Effector CD8-positive, alpha-beta T cell (primary cell): ENCODE measurements at places on chromosomes 13 and 19.

GRCh38 chr13:83215627-83216026 lies 666.6 kb downstream of the SLITRK1 start:
- DNase-seq = no peak

- DNase-seq = no peak
These were observed 622.6 kb upstream of the PCDH20 start for GRCh38 chr13:62038214-62038613.

DNA sequence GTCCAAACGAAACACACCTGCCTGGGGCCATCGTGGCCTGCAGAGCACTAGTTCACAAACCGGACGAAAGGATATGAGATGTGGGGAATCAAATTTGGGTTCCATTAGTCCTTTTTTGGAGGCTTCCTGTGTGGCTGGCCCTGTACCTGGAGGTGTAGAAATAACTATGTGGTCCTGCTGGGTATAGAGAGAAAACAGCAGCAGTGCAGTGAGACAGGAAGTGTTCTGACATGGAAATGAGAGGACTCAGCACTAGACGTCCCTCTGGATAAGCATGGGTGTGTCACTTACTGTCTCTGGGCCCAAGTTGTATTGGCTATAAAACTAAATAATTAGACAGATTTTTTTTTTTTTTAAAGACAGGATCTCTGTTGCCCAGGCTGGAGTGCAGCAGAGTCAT lies 12.3 kb downstream of the KDELR1 start:
- no peak for DNase-seq

GRCh38 chr13:94233401-94233800 lies 246.1 kb downstream of the DCT start:
- no peak for DNase-seq

DNA sequence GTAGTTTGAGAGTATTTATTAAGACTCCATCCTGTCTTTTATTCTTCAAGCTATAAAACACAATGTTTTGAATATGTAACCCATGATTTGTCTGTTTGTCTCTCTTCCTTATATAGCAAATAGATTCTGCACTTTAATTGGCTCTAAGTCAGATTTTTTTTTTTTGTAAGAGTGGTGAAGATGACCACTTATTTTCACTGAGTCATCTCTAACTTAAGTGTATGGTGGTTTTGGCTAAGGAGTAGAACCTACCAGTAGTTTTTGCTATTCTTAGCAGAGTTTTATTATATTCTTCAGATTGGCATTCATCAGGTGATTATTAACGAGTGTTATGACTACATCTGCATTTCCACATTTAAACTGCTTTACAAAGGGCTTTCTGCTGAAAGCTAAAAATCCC lies 194.7 kb downstream of the LMO7 start:
- DNase-seq = no peak

DNA sequence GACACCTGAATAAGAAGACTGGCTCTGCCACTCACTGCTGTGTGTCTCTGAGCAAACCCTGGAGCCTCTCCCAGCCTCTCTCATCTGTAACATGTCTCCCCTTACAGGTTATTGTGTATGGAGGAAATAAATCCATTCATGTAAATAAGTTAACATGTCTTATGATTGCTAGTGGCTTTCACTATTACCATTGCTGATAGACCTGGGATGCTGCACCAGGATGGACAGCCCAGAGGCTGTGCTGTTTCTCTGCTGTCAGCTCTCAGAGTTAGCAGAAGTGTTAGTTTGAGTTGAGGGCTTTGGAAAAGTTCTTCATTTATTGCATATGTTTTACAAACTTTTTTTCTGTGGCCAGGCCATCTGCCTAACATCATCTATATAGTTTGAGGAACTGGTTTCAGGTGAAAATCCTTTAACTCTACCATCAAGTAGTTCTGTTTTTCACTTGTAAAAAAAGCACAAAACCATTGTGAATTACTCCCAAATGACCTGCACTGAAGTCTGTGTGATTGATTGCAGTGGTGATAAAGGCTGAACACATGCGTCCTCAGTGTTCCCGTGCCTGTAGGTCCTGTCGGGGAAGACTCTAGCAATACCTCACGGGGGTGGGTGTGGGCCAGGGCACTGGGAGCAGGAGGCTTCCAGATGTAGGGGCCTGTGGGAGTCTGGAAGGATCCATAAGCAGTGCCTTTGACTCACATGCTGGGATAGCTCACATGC lies 24.6 kb downstream of the MPHOSPH8 start:
- no peak for DNase-seq

- DNase-seq = no peak
These were observed 18.5 kb downstream of the CYP2A6 start for GRCh38 chr19:40831502-40832430.

- no peak for DNase-seq
These were observed 19.5 kb upstream of the ATP8A2 start for GRCh38 chr13:25352230-25352629.

- no peak for DNase-seq
These were observed 48.6 kb downstream of the PEPD start for GRCh38 chr19:33472691-33473652.

- no peak for DNase-seq
These were observed 52.6 kb upstream of the RCBTB2 start for GRCh38 chr13:48585456-48585840.

DNA sequence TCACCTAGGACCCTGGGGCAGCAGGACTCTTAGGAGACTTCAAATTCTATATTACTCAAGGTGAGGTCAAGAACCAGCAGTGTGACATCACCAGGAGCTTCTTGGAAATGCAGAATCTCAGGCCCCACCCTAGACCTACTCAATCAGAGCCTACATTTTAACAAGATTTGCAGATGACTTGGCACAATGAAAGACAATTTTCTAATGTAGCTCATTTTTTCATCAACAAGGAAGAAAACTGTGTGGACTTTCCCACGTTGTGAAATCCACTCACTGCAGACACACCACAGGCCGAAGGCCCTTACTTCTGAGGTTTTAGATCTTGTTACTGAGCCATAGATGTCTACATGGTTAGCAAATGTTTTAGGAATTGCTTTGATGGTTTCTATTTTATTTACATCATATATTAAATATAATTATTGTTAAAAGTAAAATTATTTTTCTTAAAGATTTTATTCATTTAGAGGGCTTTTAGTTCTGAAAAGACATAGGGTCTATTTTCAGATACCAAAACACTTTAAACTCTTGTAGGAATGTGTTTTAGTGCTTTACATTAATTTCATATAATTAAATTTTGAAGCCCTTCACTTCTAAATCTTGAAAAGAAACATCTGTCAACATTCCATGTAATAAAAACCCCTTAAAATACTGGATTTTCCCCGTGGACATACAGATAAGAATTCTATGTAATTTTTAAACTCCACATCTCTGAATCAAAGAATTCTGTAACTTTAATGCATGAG lies 18.5 kb upstream of the STARD13 start:
- DNase-seq = no peak

DNA sequence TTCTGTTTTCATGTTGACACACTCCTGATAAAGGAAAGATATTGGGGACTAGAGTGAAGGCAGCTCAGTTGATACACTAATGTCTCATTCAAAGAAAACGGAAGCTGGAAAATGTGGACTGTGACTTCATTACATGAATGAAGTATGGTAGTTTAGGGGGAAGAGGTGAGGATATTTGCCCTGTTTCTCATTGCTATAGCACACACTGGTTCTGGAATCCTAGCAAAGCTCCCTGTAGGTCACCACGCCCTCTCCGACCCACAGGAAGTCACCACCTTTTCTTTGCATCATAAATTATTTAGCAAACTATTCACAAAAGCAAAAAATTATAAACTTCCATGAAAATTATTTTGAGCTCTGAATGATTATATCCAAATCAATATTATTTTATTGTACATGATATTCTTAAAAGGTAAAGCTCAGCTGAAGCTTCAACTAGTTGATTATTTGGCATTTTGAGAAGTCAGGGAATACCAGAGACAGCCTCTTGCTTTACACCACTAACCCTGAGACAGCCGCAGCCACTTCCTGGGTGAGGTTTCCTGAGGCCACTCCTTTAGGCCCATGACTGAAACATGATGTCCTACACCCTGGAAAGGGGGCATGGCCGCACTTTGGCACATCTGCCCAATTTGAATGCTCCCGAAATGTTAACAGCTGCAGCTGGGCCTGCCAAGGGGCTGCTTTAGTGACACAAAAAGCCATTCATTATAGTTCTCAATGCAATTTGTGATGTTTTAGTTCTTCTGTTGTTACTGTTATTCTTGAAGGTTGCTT lies 50.0 kb upstream of the WDFY2 start:
- peak; percentile 1 for DNase-seq

DNA sequence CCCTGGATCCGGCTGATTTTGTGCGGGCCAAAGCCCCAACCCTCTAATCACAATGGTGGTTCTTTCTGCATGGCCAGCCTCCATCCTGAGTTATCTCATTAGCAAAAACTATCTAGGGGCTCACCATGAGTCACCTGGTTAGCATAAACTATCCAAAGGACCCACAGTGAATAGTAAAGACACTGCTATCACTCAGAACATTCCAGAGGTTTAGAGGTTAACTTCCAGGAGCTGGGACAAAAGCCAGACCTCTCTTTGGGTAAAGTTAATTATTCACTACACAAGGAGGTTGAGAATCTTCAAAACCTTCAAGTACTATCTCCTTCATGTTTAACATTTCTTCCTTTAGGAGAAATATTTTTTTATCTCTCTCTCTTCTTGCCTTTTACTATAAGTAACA lies 18.8 kb upstream of the PPP5C start:
- DNase-seq = no peak

GRCh38 chr13:59793107-59793506 lies 370.6 kb downstream of the DIAPH3 start:
- no peak for DNase-seq

GRCh38 chr13:77599351-77599750 lies 63.8 kb downstream of the SCEL start:
- DNase-seq = no peak

DNA sequence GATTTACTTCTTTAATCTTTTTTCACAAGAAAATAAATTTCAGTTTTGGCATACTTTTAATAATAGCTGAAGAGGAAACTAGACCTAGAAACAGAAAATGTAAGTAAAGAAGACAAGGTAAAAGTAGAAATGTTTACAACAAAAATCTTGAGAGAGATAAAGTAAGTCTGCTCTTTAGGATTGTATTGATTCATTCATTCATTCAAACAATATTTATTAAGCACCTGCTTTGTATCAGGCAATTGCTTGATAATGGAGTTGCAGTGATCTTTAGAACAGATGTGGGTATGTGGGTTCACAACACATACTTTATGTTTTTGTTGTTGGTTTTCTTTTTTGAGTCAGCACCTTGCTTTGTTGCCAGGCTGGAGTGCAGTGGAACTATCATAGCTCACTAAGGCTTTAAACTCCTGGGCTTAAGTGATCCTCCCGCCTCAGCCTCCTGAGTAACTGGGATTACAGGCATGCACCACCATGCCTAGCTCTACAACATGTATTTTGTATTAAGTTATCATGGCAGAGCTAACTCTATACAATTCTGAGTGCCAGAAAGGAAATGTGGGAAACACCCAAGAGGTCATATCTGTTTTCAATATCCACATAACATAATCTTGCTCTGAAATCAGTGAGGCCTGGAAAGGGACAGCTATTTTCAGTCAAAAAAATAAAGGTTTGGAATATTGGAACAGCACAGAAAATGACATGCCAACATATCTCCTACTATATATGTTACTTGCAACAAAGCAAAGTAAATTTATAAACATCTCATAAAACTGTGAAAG lies 8.8 kb upstream of the SPART start:
- no peak for DNase-seq

- DNase-seq = no peak
These were observed 1563.5 kb upstream of the PRR20A start for GRCh38 chr13:55577082-55577846.

DNA sequence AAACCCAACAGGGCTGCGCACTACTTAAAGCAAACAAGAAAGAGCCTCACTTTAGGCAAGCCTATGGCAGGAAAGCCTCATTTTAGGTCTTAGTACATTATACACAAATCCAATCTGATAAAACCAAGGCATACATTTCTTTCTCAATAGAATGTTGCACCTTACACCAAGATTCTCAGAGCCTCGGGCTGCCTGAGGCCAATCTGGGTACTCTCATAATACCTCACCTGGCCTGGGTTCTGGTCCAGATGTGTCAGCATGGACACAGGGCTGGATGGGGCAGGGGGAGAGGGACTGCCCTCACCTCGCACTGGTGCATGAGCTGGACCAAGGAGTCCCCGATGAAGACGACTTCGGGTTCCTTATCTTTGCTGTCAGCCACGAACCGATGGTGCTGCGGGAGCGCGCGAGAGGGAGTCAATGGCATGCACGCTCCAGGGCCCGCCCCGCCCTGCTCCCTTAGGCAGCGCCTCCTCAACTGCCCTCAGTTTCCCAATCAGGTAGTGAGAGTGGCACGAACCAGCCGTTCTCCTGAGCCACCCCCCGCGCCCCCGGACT lies at the start of gene PRR19:
TSS of gene PRR19 (plus strand) at position 487 of the 558 bp plus-strand sequence. CDS start 7,453 bp downstream, outside the sequence.
- peak; percentile 39 for DNase-seq

GRCh38 chr13:103358255-103358932 lies 292.2 kb upstream of the SLC10A2 start:
- DNase-seq = no peak

- DNase-seq = no peak
These were observed 666 bp downstream of the POMP start for GRCh38 chr13:28659621-28659970.

GRCh38 chr19:16457195-16457953 lies 14.4 kb downstream of the EPS15L1 start:
- no peak for DNase-seq

DNA sequence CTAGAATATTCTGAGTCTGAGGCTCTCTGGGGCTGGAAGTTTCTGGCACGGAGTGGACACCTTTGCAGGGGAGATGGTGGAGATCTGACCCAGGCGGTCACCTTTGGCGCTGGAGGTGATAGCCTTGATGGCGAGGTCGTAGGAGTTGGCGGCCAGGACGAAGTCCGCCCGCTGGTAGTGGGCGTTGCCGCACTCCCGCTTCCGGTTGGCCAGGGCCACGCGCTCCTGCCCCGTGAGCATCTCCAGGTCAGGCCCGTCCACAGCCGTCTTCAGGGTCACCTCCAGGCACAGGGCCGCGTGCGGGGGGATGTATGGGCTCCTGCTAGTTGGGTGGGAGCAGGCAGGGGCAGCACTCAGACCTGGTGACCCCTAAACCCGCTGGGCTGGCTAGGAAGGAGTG lies 5.3 kb downstream of the FKBP8 start:
- DNase-seq = no peak

GRCh38 chr13:24168392-24168750 lies 7.9 kb downstream of the SPATA13 start:
- DNase-seq = no peak

GRCh38 chr19:33227870-33228599 lies 2.4 kb upstream of the SLC7A10 start:
- DNase-seq = no peak

- no peak for DNase-seq
These were observed 16.6 kb upstream of the ATP12A start for GRCh38 chr13:24663586-24663985.

- DNase-seq = no peak
These were observed 144.3 kb upstream of the FRY start for GRCh38 chr13:31887286-31887685.

DNA sequence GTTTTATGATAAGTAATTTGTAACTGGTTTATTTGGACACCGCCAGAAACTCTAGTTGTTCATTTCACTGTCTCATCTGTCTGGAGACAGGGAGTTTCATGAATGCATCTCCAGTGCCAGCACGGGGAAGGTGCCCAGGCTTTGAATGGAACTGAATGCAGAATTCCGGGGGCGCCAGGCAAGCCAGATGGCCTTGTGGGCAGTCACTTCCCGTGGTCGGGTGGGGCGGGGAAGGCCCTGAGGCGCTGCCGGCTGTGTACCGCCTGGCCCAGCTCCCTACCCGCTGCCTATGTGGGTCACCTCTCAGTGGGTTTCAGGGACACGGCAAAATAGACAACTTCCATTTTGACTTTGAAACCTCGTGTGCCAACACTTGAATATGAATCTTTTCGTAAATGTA lies 28.8 kb upstream of the MCF2L start:
- no peak for DNase-seq
